T follicular helper cell (primary cell): ENCODE measurements at places on chromosomes 7 and 10.

DNA sequence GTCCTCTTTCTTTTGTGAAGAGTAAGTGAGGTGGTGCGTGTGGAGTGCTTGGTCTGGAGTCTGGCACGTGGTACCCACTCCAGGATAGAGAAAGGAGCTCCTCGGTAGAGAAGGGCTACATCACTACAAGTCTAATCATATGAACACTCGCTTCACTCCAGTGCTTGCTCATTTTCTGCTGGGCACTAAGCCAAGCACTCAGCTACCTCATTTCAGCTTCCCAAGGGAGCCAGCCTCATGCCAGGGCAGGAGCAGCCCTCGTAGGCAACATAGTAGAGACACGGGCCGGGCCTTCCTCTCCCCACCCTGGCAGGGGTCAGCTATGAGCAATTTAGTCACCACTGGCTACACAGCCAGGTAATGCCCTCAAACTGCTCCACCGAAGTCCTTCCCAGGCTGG, 11.4 kb upstream of the HSPA12A start:
- no peak for DNase-seq

DNA sequence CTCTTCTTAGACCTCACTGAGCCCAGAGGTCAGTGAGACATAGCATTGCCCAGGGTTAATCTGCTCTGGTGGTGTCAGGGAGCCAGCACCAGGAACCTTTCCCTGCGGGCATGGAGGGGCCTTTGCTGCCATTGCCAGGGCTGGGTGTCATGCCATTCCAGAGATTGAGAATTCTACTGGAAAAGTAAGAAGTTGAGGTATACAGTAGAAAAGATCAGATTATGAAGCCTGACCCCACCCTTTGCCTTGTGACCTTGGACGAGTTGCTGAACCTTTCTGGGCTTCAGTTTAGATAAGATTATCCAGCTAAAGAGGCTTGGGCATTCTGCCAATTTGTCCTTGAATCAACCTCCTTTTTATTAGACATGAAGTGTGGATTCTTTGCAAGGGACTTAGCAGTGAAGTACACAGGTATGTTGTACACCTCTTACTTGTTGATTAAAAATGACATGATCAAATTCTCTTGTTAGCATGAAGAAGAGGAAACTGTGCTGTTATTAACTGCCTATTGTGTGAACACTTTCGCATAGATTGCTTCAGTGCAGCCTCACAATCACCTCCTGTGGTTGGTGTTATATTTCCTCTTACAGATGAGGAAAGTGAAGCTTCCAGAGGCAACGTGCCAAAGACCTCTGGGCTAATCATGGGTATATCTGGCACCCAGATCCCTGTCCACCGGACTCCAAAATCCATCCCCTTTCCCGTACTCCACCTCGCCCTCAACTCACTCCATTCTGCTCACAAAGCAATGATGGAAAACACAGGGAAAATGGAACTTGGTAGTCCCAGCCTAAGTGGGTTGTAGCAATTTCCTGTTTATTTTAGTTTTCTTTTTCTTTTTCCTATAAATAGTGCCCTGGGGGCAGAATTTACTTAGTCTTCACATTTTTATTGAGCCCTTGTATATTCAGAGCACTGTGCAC, 151.3 kb downstream of the CAMK1D start:
- no peak for DNase-seq

DNA sequence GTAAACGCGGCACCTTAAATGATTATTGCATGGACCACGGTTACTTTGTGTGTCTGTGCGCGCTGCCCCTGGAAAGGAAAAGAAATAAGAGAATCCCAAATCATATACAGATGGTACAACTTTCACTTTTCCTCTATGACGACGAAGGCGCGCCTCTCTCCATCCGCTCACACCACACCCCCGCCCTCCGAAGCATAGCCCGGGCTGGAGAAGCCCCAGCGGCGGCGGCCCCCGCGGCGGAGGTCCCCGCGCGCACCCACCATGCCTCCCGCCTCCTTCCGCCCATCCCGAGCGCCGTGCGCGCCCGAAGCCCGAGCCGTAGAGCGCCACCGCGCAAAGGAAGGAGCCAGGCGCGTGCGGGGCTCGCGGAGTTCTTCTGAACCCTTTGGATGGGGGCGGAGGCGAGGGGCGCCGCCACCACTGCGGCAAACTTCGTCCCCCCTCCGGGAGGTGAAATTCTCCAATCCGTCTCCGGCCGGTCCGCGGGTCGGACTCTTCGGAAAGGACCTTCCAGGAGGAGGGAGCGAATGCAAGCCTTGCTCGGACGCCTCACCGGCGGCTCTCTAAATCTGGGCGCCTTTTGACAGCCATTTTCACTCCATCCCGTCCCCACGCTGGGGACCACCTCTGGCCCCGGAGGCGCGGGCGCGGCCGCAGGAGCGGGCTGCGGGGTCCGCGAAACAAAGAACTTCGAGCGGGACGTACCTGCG, 588 bp downstream of the GLI3 start:
- DNase-seq, result no peak

GRCh38 chr7:49400891-49401550, 372.4 kb upstream of the VWC2 start:
- DNase-seq, result no peak

- DNase-seq, result no peak
These were observed 9.4 kb downstream of the NIPSNAP2 start for GRCh38 chr7:55973747-55974250.

DNA sequence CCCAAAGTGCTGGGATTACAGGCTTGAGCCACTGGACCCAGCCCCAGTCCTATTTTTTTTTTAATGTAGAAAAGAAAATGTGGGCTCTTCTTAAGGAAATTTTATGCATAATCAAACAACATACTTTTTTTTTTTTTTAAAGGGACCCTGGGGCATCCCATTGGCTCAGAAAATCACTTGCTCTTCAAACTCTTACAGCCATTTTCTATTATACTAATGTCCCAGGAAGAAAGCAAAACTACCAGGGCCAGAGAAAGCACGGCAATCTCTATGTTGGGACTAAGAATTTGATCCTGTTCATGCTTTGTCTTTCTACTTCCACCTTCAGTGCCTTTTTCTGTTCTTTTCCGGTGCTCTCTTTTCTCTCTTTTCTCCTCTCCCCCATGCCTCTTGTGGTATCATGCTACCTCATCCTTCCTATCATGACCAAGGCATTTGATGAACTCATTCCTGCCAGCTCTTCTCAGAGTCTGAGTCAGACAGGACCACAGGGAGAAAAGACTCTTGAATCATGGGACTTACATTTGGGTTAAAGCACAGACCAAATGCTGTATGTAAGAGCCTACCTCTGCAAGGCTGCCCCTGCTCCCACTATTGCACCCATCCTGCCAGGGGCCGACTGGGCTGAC, 76.4 kb upstream of the CCNY start:
- no peak for DNase-seq

- no peak for DNase-seq
These were observed 47.4 kb upstream of the NAMPT start for GRCh38 chr7:106332201-106332600.

GRCh38 chr7:154804449-154804848, 198.5 kb downstream of the PAXIP1 start:
- no peak for DNase-seq

DNA sequence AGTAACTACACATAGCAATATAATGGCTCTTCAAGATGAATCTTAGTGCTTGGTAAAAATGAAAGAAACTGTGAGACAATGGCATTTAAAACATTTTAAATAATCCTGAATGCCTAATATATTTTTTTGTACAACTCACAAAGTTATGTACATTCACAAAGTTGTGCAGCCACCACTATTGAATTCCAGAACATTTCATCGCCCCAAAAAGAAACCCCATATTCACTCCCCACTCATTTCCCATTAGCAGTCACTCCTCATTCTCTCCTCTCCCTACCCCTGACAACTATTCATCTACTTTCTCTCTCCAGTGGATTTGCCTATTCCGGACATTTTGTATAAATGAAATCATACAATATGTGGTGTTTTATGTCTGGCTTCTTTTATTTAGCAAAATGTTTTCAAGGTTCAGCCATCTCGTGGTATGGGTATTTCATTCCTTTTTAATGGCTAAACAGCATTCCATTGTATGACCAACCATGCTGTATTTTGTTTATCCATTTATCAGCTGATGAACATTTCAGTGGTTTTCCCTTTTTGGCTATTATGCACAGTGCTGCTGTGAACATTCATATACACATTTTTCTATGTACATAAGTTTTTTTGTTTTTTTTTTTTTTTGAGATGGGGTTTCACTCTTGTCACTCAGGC, 34.7 kb downstream of the ENTPD7 start:
- DNase-seq, result no peak

- no peak for DNase-seq
These were observed 243.7 kb downstream of the DGKI start for GRCh38 chr7:137603043-137603442.

DNA sequence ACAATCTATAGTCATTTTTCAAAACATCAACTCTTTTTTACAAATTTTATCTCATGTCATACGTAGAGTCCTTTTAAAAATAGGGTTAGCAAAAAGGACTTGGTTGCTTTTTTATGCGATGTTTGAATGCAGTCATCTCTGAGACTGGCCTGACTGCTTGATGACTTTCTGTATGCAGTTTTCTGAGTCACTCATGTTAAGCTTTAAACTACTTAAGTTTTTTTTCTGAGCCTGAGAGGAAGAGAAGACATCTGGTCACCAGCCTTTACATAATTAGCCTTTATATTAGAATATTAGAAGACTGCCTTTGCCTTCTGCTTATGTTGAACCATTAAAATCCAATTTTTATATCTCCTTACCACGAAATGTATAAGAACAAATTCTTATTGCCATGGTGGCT, 834.4 kb upstream of the MBL2 start:
- no peak for DNase-seq

DNA sequence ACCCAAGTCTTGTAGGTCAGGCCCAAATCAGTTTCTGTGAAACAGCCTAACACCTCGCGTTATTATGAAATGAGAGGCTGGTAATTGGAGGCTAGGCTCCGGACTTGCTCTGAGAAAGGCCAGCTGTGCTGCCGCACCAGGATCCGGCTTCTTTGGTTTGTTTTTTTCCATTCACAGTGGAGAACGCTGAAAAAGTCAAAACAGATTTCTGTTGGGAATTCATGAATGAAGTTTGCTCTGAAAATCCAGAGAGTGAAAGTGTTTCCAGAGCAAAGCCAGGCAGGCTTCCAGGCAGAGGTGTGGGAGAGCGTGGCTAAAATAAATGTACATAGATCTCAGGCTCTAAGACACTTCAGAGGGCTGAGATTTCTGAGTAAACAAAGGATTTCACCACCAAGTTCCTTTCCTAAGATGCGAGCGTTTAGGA, 240.1 kb downstream of the TRIL start:
- no peak for DNase-seq

GRCh38 chr7:115940460-115941060, 90.0 kb downstream of the TFEC start:
- DNase-seq, result no peak

DNA sequence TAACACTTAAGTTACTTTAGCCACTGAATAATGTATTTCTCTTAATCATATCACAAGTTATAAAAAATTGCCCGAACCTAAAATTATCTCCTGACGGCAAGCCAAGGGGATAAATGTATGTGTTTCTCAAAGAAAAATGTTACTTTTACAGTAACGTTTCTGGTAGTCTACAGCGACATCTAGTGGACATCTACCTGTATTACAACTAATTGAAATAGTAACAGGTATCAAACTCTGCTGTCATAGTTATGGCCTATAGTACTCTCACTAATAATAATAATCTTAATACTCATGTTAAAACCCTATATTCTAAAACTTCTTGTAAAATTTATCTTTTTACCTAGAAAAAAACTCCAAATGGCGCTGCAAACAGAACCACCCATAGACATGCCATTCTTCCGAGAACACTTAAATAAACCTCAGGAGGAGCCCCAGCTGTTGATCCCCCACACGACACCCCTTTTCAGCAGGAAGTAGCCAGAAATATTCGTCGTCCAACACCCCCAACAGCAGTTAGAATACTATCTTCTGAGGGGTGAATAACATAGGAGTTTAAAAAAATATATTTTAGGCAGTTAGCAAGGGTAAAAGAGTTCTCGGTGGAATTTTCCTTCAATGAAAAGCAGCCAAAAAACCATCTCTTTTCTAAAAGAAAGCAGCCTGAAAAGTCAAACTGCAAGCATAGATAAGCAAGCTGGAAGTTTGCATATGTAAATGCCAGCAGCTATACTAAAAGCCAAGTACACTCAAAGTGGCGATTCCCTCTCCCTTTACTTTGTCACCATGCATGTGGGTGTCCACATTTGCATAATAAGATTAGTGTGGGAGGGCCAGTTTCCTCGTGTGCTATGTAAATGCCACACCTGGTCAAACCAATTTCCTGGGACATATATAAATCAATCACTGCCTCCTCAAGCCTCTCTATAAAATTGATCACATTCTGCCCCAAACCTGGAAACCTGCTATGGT, 40.5 kb upstream of the ZNF107 start:
- DNase-seq, result no peak

DNA sequence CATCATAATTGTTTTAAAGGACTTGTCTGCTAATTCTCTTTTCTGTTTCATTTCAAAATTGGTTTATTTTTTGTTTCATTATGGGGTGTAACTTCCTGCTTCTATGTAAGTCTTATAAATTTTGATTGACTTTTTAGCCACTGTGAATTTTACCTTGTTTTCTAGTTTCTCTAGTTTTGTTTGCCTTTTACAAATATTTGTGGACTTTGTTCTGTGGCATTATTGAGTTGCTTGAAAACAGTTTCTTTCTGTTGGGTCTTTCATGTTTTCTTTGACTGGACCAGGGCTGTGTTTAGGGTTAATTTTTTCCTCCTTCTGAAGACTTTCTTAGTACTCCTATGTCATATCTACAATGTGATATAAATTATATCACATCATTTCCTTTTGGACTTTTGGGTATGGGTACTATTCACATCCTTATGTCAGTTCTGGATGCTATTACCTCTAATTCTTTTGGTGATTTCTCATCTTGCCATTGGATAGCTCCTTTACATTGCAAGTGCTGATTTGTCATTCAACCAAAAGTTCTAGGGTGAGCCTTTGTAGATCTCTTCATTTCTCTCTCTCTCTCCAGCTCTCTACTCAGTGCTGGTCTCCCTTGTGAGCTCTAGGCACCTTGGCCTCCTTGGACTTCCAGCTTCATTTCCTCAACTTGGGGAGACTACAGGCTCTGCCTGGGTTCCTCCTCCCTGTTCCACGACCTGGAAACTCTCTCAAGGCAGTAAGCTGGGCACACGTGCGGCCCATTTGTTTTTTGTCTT, 36.9 kb downstream of the MLLT10 start:
- no peak for DNase-seq
